GM19239 (cell line): ENCODE measurements at places on chromosomes 7 and 10.

DNA sequence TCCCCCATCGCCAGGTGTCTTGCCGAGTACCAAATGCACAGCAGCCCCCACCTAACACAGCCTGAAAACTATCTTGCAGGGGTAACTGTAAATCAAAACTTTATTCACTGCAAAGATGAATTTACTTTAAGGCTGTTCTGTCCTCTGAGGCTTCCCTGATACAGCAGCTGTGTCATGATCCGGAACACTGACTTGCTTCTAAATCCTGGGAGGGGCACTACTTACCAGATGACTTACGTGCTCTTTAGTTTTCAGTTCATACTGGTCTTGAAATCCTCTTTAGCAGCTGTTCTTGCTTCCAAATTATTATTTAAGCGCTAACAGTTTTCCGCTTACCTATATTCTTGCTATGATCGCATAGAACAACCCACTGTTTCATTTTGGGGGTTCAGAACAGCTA lies 4.9 kb downstream of the DYNC1I1 start:
- no peak for DNase-seq

DNA sequence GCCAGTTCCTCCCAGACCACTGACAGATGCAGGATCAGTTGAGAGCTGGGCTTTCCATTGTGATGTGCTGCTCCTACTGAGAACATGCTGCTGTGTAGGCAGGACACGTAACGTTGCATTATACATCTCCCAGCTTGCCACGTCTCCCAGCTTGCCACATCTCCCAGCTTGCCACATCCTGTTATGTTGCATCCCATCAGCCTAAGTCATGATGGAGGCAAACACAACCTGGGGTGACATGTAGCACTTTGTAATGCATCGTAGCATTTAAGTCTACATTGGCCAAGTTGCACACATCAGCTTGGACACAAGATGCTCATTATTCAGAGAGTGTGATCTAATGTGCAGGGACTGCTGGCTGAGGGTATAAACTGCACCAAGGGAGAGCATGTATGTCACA lies 73.3 kb upstream of the CHCHD3 start:
- no peak for DNase-seq

DNA sequence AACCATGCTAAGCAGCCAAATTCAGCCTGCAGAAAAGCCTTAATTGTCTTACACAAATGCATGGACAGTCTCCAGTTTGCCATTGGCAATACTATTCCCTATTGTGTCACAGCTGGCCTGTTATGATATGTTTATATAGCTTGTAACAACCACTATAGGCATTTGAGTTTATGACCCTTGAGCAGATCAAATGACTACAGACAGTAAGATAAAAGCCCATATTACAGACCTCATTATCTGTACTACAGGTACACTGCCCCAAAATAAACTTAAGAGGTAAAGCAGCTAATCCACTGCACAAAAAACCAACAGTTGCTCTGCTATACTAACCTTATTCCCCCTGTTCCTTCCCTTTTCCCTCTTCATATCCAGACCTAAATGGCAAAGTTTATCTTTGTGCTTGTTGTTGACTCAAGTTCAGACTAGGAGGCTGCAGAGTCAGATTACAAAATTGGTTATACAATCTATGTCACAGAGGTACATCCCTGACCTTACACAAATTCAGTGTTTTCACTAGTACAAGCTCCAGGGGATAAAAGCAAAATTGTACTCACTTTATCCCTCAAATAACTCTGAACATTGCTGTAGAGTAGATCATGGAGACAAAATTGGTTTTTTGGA lies 218.4 kb downstream of the GRM8 start:
- DNase-seq: no peak

- DNase-seq: no peak
Observed at GRCh38 chr10:31620226-31621151, 301.5 kb downstream of the ZEB1 start.

- no peak for DNase-seq
Observed at GRCh38 chr7:120030876-120031275, 242.1 kb upstream of the KCND2 start.

- DNase-seq: no peak
Observed at GRCh38 chr7:2060701-2061100, 172.0 kb downstream of the MAD1L1 start.
